Stimulated activated CD4-positive, alpha-beta T cell treated with anti-CD3 and anti-CD28 coated beads, Interleukin-1b, Interleukin-23, amount 100 ng/mL, for 4 hours (primary cell): ENCODE measurements at places on chromosomes 7 and 10.
A peak's percentile ranks its signal among the peaks of the same experiment; 100 is the strongest.

DNA sequence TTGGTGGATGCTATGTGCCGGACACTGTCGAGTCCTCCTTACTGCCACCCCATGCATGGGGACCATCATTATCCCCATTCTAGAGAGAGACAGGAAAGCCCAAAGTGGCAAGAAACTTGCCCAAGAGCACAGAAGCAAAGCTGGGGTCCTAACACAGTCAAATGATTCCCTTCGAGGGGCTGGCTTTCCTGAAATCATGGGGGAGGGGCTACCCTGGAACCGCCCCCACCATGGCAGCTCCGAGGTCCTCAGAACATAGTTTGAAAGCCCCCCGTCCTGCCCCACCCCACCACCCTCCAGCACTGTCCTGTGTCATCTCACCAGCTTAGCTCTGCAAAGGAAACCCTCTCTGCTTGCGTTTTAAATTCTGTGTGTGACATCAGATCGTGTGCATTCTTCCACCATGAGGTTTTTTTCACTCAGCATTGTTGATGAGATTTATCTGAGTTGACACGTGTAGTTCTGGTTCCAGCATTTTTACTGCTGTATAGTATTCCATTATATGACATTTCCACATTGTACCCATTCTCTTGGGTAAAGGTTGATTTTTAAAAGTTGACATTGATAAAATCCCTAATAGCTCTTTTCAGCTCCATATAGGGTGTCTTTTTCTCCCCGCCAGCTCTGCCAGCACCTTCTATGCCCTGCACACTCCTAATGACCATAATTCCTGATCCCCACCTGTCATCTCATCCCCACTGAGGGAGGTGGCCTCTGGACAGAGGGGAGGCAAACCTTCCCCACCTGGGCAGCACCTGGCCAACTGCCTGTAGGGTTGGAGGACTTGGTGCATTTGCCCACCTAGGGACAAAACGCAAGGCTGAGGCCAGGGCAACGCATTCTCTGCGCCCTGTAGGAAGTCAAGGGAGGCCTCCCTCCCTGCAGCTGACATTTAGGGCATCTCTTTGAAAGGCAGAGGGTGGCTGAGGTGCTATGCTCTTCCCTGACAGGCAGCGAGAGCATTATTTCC lies 100.2 kb upstream of the GPR26 start:
- no peak for DNase-seq

- peak; percentile 16 for DNase-seq
These were observed at the start of gene GIMAP6 for GRCh38 chr7:150631866-150632864. TSS of gene GIMAP6 (minus strand) at chr7:150632385. CDS start at chr7:150630142, 2,243 bp downstream.

DNA sequence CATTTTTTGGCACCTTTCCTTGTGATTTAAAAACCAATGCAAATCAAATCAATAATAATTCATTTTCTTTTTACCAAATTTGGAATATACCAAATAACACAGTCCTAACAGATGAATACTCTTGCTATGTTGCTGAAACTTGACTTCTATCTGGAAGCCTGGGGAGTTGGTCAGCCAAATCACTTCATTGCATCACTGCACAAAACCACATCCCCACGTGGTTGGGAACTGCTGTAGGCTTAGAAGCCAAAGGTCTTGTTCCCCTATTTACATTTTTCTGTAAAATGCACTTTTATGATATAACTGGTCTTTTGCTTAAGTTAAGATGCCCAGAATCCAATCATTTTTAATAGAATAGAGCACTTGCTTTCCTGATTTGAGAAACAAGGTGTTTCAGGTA lies 15.2 kb downstream of the GPR85 start:
- no peak for DNase-seq

GRCh38 chr7:101594790-101595189 lies 34.3 kb downstream of the MYL10 start:
- DNase-seq = no peak

DNA sequence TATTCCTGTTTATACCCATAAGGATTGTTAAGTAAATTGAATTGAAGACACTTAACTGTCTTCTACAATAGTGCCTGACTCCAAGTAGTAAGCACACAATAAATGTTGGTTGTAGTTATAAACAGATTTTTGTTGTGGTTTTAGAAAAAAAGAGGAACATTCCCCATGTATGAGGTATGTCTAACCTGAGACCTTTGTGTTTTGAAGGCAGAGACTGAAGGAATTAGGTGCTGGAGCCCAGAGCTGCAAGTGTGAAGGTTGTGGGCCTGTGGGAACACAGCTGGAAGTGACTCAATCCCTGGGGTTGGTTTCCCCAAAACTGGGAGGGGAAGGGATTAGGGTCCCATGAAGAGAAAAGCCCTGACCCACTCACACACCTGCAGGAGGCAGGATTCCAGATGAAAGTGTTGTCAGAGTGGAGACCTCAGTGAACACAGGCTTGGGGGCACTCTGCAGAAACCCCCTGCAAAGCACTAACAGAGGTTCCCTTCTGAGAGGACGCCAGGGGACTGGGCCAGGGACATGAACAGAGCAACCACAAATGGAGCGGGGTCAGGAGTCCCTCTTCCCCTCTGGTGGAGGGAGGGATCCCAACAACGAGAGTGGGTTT lies 265.1 kb upstream of the KLF14 start:
- no peak for DNase-seq

DNA sequence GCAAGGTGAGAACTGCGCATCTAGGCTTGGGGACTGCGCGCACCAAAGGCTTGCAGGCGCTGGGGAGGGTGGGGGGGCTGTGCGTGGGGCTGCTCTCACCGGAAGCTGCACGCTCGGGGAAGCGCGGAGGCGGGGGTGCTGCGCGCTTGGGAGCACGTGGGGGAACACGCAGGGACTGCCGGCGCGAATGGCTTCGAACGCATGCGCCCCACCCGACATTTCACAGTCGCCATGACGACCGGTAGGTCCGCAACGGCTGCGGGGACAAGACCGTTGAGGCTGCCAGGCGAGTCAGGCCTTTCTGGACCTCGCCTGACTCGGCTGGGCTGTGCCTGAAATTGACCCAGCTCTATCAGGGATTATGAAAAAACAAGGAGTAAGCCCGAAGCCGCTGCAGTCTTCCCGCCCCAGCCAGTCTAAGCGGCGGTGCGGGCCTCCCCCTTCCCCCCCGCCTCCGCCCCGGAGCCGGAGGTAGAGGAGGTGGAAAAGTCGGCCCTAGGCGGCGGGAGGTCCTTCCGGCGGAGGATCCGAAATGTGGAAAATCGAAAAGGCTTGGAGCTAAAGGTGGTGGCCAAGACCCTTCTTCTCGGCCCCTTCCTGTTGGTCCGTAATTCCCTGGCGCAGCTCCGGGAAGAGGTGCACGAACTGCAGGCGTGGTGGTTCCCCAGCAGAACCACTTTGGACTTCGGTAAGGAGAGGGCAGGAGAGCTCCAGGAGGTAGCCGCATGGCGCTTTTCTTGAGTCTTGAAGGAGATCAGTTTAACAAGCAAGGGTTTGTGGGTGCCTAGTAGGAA lies 34.9 kb upstream of the STEAP1 start:
- DNase-seq = peak; percentile 17

DNA sequence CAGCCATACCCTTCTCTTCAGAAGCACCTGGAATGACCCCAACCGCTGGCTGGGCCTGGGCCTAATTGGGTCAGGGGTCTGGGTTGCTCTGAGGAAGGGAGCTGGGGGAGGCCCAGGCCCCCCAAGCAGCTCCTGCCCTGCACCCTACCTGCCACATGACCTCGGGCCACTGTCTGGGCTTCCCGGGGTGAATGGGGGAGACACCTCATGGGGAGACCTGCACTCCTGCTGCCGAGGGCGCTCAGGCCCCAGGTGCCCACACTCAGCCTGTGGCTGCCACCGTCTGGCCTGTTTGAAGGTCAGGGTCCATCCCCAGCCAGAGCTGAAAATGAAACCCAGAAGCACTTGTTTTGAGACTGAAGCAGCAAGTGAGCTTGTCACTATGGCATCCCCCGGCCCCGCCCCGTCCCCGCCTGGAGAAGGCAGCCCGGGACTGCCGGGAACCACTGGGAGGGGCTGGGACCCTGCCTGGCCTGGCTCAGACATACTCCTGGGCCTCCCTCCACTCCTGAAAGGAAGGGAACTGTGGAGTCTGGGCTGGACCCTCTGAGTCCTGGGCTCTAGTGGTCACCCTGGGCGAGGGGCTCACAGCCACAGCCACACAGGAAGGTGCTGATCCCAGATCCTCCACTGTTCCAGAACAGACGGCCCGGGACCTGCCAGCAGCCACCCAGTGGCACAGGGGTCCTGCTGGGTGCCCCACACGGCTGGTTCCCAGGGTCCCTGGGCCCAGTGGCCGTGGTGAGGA lies 7.4 kb upstream of the MICALL2 start:
- no peak for DNase-seq

GRCh38 chr10:3201796-3202195 lies 29.2 kb upstream of the PITRM1 start:
- no peak for DNase-seq

DNA sequence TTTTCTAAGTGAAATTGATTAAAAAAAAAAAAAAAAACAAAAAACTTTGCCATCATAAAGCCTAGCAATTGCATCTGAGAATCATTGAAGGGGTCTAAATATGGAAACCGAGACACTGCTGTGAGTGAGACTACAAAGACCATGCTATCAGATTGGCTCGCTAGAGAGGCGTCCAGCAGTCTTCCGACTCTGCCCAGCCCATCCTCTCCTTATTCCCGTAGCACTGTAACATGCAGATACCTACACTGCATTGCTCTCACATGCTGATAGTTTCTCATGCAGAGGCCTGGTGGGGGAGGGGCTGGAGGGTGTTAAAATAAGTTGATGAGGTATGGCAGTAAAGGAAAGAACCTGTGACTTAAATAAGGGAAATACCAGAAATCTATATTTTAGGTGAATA lies 130.7 kb downstream of the NRF1 start:
- DNase-seq = no peak

DNA sequence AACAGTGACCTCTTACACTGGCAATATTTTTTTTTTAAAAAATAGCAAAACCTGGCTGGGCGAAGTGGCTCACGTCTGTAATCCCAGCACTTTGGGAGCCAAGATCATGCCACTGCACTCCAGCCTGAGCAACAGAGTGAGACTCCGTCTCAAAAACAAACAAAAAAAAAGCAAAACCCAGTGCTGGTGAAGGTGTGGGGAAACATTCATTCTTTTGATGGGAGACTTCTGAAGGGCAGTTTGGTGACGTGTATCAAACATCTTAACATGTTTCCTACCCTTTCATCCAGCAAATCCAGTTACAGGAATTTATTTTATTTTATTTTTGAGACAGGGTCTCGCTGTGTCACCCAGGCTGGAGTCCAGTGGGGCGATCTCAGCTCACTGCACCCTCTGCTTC lies 58.0 kb downstream of the CHST3 start:
- DNase-seq = no peak

DNA sequence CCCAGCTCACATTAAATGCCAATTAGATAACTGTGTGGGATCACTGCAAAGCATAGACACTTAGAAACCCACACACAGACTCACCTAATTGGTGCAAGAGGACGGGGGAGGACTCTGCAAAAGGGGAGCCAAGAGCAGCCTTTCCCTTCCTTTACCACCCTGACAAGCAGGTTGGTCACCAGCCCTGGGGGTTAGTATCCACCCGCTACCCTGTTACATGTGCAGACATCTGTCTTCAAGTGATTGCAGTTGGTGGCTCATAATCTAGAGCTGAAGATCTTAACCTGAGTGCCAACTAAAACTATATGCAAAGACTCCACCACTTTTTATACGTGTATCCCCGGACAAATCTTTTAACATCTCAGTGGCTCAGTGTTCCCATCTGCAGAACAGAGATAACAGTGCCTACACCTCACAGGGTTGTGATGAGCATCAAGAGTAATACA lies 56.9 kb downstream of the SORBS1 start:
- no peak for DNase-seq

DNA sequence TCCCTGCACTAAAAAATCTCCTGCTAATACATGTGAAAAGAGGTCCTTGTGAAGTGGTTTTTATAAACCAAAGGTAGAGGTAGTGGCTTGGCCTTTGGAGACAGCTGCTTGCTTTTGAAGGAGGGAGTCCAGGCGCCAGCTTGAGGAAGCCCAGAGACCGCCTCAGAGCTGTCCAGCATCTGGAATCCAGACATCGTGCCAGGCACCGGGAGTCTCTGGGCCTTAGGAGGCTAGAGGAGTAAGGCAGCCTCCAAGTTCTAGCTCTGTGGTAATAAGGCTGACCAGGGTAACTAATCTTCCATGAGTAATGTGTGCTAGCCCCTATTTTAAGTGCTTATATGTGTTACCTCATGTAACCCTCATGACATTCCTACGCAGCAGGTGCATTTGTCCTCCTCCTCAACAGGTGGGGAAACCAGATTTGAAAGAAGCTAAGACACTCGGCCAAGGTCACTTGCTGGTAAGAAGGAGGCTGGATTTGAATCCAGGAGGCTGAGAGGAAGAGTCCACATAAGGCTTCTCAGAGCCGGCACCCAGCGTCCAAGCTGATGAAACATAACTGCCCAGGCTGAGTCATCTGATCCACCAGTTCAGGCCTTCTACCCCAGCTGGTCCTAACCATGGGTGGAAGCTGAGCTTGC lies 26.1 kb downstream of the PRLHR start:
- no peak for DNase-seq

DNA sequence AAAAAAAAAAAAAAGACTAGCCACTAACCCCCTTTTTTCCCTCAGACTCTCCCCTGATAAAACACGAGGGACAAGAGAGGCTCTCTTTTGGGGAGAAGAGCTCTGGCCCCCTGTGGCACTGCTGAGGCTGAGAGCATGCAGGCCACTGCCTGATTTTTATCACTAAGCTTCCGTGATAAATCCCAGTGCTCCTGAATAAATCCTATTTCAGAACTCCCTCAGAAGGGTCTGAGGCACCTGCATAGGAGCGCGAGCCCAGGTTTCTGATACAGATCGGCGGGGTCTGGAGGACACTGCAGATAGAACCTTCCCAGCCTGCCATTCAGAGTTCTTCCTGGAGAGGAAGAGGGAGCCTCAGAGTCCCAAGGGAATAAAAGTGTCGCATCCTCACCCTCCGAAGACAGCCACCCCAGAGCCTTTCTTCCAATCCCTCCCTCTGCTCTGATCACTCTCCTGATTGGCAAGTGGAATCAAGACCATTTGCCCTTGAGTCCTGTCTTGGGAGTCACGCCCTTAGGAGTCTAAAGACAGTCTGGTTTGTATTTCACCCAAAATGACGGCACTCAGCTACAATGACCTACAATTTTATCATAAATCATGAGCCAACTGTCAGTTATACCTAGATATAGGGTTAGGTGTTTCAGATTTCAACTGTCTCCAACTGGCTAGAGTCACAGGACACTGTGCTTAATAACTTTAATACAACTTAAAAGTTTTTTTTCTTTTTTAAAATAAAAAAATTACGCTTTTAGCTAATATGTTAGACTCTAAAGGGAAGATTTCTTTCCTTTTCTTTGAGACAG lies 153.5 kb downstream of the RNF216 start:
- no peak for DNase-seq

- no peak for DNase-seq
These were observed 25.6 kb downstream of the VSTM4 start for GRCh38 chr10:49089557-49090188.

DNA sequence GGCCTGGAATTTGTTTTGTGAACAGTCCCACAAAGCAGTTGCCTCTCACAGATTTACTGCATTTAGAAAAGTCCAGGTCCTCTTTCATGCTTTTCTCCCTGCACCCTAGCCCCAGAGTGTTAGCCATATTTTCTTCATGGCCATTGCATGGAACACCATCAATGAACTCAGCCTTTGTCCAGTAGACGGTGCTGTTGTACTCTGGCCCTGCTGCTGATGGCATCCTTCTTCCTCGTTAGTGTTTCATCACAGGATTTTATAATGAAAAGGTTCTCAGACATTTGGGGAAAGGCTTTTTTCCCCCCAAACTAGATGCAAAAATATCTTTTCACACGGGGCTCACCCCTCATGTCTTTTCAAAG lies 93.0 kb upstream of the SLC25A13 start:
- DNase-seq = peak; percentile 2
